ENCODE measurements at places on chromosomes 12 and 14. TPM values are rescaled to one million over a fixed set of nuclear protein-coding genes. Genes with fewer than 3 reads are reported as not detected.

- peaks cover 4% of the 10 kb centered on the region for H3K4me1 ChIP-seq
- no peak overlapping the region for H3K27ac ChIP-seq
- no peak overlapping the region for H3K4me3 ChIP-seq
- no peaks in the 10 kb centered on the region for H3K27me3 ChIP-seq
- peak; percentile 78 for DNase-seq
- H3K36me3 ChIP-seq = no peaks in the 10 kb centered on the region
Observed at GRCh38 chr12:47307680-47308399, 228.1 kb upstream of the AMIGO2 start.

- H3K36me3 ChIP-seq = peaks cover 39% of the 10 kb centered on the region
- peaks cover 7% of the 10 kb centered on the region for H3K4me1 ChIP-seq
- no peak overlapping the region for H3K27ac ChIP-seq
Observed at GRCh38 chr14:58288106-58288792, 10.1 kb upstream of the ARID4A start.

DNA sequence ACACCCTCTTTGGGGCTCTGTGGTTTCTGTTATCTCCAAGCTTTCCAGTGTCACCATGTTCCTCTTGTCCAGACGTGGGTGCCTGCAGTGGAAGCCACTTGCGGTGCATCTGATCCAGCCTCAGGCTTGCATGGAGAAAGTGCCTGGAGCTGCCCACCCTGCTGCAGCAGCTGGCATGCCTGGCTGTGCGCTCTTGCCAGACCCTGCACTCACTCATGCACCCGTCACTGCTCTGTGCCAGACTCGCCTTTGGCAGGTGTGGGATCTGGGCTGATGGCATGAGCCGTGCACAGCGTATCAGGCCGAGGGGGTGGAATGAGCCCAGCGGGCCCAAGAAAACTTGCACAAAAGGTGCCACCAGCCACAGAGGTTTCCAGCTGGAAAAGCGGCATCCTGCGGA lies 105.1 kb downstream of the MNAT1 start:
- no peaks in the 10 kb centered on the region for H3K4me1 ChIP-seq
- peaks cover 39% of the 10 kb centered on the region for H3K36me3 ChIP-seq
- DNase-seq = peak; percentile 7

GRCh38 chr12:104315326-104316224 lies 12.0 kb downstream of the EID3 start:
- no peaks in the 10 kb centered on the region for H3K27me3 ChIP-seq
- no peak overlapping the region for H3K4me3 ChIP-seq
- no peak for DNase-seq
- H3K27ac ChIP-seq = no peak overlapping the region
- H3K36me3 ChIP-seq = peaks cover 96% of the 10 kb centered on the region

- no peaks in the 10 kb centered on the region for H3K36me3 ChIP-seq
- no peak overlapping the region for H3K27ac ChIP-seq
- H3K27me3 ChIP-seq = peaks cover 85% of the 10 kb centered on the region
- H3K4me3 ChIP-seq = no peak overlapping the region
- peaks cover 49% of the 10 kb centered on the region for H3K4me1 ChIP-seq
Observed at GRCh38 chr12:27973487-27973890, 956 bp upstream of the PTHLH start.

DNA sequence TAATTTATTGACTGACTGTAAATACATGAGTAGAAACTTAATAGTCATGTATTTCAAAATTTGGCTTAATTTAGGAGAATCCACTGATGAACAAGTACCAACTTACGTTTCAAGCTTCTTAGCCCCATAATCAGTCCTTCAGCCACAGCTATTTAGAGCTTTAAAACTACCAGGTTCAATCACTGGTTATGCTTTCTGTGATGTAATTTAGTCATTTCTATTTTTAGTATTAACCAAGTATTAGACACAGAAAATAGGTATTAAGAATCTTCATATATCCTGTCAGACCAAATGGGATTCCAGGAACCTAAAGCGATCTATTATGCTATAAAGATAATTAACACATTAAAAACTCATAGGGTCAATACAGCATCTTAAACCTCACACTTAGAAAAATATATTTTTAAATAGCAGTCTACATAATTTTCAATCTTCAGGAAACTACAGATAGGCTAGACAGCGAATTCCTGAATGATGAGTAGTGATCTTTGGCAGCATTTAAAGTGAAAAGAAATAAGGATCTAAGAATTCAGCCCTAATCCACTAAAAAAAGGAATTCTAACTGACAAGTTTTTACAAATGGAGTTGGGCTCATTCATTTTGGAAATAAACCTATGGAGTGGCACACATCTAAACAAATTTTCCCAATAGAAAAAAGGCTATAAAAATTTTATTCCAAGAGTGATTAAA lies 51.5 kb downstream of the ZC3H14 start:
- no peak for DNase-seq
- H3K36me3 ChIP-seq = peaks cover 14% of the 10 kb centered on the region
- no peaks in the 10 kb centered on the region for H3K27me3 ChIP-seq
- H3K4me1 ChIP-seq = peaks cover 21% of the 10 kb centered on the region
- no peak overlapping the region for H3K4me3 ChIP-seq
- H3K27ac ChIP-seq = peak overlapping the region; percentile 1

GRCh38 chr12:90112666-90113065 lies 404.0 kb upstream of the ATP2B1 start:
- no peaks in the 10 kb centered on the region for H3K4me1 ChIP-seq
- DNase-seq = no peak
- H3K4me3 ChIP-seq = no peak overlapping the region
- H3K27me3 ChIP-seq = no peaks in the 10 kb centered on the region

- H3K27ac ChIP-seq = no peak overlapping the region
- DNase-seq = no peak
- H3K4me3 ChIP-seq = no peak overlapping the region
- no peaks in the 10 kb centered on the region for H3K4me1 ChIP-seq
- H3K36me3 ChIP-seq = no peaks in the 10 kb centered on the region
- H3K27me3 ChIP-seq = no peaks in the 10 kb centered on the region
Observed at GRCh38 chr12:11150832-11151231, 16.4 kb upstream of the TAS2R30 start.

DNA sequence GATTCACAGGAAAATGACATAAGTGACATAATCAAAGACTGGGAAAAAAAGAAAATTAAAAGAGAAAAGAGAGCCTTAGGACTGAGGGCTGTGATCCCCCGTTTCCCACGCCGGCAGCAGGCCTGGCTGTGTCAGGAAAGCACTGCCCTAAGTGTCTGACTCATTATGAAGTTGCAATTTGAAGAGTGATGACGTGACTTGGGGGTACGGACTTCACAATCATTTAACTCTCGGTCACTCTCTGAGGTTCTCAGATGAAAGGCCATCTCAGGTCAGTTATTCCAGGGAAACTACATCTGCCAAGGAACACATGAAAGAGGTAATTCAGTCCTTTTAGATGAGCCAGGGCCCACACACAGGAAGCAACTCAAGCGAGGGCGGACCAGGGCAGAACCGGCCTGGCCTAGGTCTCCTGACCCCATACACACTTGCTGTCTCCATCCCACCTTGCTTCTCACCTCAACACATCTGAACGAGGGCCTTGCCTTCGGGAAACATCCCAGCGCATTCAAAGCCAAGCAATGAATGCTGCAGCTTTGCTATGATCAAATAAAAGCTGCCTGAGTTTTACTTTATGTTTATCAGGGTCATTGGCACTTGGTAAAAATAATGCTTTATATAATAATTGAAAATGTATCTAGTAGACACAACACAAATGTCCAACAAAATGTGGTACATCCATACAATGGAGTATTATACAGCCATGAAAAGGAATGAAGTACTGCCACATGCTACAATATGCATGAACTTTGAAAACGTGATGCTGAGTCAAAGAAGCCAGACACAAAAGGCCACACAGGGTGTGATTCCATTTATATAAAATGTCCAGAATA lies 2.7 kb downstream of the SSH1 start:
- H3K4me1 ChIP-seq = peaks cover 45% of the 10 kb centered on the region
- no peak for DNase-seq
- peak overlapping the region; percentile 89 for H3K27ac ChIP-seq
- no peak overlapping the region for H3K4me3 ChIP-seq
- H3K27me3 ChIP-seq = no peaks in the 10 kb centered on the region
- no peaks in the 10 kb centered on the region for H3K36me3 ChIP-seq

- H3K36me3 ChIP-seq = no peaks in the 10 kb centered on the region
- no peaks in the 10 kb centered on the region for H3K27me3 ChIP-seq
- H3K4me3 ChIP-seq = no peak overlapping the region
- H3K4me1 ChIP-seq = no peaks in the 10 kb centered on the region
- no peak overlapping the region for H3K27ac ChIP-seq
Observed at GRCh38 chr14:51180577-51180976, 59.5 kb upstream of the TMX1 start.

- no peak overlapping the region for H3K4me3 ChIP-seq
- H3K27ac ChIP-seq = no peak overlapping the region
- no peak for DNase-seq
- H3K36me3 ChIP-seq = no peaks in the 10 kb centered on the region
Observed at GRCh38 chr12:29534935-29535334, 37.4 kb upstream of the OVCH1 start.

DNA sequence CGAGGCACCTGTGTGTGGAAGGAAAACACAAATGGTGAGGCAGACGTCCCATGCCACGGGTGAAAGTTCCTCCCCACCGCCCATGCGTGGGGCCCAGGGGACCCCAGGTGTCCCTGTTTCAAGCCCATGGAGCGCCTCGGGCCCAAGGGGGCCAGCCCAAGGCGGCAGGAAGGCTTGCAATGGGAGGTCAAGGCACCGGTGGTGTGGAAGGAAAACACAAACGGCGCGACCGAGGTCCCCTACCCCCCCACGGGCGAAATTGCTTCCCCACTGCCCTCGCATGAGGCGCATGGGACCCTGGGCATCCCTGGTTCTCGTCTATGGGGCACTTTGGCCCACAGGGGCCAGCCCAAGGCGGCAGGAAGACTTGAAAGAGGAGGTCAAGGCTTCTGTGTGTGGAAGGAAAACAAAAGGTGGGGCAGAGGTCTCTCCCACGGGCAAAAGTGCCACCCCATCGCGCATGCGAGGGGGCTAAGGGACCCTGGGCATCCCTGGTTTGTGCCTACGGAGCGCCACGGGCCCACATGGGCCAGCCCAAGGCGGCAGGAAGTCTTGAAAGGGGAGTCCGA lies 379.4 kb downstream of the ALG10 start:
- H3K4me1 ChIP-seq = no peaks in the 10 kb centered on the region
- DNase-seq = peak; percentile 15
- no peak overlapping the region for H3K4me3 ChIP-seq
- no peaks in the 10 kb centered on the region for H3K27me3 ChIP-seq

DNA sequence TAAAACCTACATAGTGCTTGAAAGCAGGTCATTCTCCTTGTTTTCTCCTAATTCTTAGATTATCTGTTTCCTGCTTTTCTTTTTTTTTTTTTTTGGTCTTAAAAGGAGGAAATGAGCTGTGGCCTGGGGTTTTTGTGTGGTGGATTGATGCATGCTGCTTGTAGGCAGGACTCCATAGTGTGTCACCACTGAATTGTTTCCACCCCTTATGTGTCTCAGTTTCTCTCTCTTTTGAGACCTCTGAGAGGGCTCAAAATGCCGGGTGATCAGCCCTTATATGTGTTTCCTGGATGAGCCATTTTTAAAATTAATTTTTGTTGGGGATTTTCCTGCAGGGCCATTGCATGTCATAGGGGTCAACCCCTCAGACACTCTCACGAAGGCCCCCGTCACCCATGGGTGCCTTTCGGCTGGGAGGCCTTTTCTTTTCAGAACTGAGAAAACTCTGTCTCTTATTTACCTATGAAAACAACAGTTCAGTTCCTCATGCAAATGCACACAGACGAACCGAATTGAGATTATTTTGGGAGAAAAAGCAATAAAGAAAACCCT lies 32.0 kb upstream of the LRRK2 start:
- no peaks in the 10 kb centered on the region for H3K36me3 ChIP-seq
- H3K27me3 ChIP-seq = no peaks in the 10 kb centered on the region
- no peak overlapping the region for H3K27ac ChIP-seq

DNA sequence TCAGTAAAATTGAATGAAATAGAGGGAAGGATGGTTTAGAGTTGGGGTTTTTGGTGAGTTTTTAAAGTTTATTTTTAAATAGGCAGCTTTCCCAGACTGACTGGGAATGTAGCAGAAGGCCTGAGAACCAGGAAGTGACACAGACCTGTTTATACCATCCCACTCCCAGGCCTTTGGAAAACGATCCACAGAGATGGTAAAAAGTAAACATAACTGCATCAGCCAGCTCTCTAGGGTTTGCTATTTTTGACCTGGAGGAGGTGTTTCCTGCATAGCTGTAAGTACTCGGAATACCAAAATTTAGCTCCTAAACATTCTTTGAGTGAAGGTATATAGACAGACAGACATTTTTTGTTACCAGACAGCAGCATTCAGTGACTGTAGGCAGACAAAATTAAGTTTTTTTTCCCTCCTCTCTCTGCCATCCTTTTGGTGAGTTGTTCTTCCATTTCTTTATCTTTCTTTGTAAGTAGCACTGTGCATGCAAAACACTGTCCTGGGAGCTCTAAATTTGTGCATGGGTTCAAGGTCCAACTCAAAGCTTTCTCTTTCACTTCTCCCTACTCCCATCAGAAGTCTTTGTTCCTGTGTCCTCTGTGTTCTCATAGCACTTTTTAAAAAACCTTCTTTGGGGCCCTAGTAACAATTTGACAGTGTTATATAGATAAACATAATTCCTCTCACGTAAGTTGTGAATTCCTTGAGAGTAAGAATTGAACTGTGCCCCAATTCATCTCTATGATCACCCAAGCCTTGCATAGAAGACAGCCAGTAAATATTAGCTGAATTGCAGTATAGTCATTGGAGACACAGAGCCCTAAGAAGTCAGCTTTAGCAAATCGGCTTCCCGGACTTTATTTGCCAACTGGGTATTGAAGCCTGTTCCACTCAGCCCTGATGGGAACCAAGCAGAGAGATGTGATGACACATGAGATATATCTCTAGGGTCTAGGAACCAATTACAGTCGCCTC lies 37.4 kb downstream of the SUSD6 start:
- H3K27ac ChIP-seq = peak overlapping the region; percentile 92
- H3K27me3 ChIP-seq = no peaks in the 10 kb centered on the region

DNA sequence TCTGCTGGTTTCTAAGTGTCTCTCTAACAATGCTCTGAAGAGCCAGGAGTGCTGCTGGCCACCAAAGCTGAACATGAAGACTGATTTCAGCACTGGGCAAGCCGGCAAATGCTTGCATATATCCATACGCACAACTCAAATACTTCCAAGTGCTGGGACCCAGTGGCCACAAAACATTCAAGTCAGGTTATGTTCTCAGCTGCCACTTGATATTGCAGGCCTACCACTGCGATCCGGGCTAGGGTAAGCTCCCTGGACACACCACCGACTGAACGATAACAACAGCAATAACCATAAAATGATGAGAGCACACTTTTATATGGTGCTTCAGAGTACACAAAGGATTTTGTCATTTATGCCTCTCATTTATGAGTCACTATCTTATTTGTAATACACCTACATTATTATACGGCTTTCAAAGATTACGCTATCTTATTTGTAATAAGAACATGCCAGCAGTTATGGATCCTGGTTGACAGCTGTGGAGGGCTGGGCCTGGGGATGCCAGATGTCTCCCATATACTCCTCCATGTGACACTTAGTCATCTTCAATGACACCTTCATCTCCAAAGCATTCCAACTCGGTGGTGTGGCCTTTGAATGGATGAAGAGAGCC lies 35.5 kb downstream of the CRACR2A start:
- no peaks in the 10 kb centered on the region for H3K4me1 ChIP-seq
- H3K27me3 ChIP-seq = no peaks in the 10 kb centered on the region
- H3K36me3 ChIP-seq = no peaks in the 10 kb centered on the region

SLC8A3 gene
- 0.12 TPM for polyA plus RNA-seq

AQP2 gene
- not detected for polyA plus RNA-seq

RHOJ gene
- polyA plus RNA-seq = 5.2 TPM

HIGD1C gene
- not detected for polyA plus RNA-seq

RDH16 gene
- polyA plus RNA-seq = 0.68 TPM

HOXC12 gene
- polyA plus RNA-seq = not detected

MRPS35 gene
- 61.4 TPM for polyA plus RNA-seq

HOTAIR gene
- polyA plus RNA-seq = not detected
